H9 (cell line): ENCODE measurements at places on chromosomes 11 and 22. TPM values are rescaled to one million over a fixed set of nuclear protein-coding genes. Genes with fewer than 3 reads are reported as not detected.

DNA sequence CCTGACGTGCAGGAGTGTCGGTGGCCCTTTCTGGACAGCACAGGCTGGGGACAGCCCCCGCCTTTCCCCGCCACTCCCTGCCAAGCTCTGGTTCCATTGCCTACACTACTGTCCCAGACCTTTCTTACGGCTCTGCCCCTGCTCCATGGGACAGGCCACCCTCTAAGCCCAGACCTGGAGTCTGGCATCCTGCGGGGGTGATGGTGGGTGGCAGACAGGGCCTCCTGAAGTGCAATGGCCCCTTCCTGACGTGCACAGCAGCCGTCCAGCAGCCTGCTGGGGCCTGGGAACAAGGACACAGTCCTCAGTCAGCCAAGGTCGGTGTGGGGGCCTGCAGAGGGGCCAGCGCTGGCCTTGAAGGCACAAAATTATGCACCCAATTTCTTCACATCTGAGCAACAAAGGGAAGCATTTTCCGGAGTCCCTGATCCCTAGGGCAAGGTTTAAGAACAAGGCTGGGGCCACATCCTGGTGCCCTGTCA lies 79.7 kb upstream of the KCNQ1OT1 start:
- no peak for DNase-seq

GRCh38 chr11:34856251-34856650 lies 59.9 kb downstream of the APIP start:
- DNase-seq: no peak

DNA sequence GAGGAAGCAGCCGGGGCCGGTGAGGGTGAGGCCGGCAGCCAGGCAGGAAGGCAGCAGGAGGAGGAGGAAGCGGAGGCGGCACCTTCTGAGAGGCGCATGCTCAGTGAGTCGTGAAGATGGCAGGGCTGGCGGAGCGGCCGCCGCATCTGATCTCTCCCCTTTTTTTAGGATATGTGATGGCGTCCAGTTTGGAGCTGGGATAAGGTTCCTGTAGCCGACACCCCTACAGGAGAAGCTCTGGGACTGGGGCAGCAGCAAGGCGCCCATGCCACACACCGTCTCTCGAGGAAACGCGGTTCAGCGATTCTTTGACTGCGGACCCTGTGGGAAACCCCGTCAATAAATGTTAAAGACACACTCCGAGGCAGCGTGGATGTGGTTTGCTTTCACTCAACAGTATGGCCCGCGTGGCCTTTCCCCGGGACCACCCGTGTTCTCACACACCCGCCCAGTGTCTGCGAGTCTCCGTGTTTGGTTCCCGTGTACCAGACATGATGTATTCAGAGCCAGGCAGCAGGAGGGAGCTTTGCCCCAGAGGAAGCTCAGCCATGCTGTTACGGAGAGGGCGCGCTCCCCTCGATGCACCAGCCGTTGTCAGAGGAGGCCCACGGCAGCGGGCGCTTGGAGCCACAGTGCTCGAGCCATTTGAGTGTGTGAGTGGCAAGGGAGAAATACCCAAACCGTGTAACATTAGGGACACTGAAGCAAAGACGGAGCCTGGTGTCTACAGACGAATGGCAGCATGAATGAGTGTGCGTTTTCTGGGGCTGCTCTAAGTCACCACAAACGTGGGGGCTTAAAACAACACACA lies 27.7 kb upstream of the PARVB start:
- DNase-seq: no peak

DNA sequence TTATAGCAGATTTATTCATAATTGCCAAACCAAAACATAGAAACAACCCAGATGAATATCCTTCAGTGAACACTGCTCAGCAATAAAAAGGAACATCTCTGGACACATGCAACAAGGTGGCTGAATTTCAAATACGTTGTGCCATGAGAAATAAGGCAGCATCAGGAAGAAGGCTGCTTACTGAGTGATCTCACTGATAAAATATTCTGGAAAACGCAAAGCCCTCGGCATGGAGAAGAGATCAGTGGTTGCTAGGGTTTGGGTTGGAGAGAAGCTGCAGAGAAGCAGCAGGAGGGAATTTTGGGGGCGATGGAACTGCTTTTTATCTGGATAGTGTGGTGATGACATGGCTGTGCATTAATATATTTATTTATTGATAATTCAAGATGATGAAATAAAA lies 11.0 kb upstream of the SHANK2 start:
- DNase-seq: no peak

Gene OR10A2
- total RNA-seq: not detected in 2 replicates
